ENCODE measurements at places on chromosomes 5 and 9.

- no peak for DNase-seq
Observed at GRCh38 chr9:112540800-112541199, 54.2 kb downstream of the KIAA1958 start.

- DNase-seq = no peak
Observed at GRCh38 chr9:125743682-125744428, 3.3 kb upstream of the PBX3 start.

GRCh38 chr9:105858877-105859276, 164.5 kb downstream of the TMEM38B start:
- DNase-seq = no peak

GRCh38 chr9:96459268-96460007, 9.5 kb downstream of the HABP4 start:
- DNase-seq = no peak

DNA sequence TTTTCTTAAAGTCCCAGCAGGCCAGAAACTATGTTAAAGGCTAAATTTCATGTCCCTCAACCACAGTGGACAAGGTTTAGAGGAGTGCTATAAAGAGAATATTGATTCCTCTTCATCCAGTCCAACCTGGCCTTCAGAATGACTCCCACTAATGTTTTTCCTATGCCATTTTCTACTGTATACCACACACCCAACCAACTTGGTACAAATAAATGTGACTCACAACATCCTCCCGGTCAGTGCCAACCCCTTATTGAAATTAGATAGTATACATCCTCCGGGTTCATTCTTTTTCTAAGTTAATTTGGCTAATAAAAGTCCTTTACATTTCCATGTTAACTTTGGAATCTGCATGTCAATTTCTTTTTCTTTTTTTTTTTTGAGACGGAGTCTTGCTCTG, 215.1 kb downstream of the TSSK1B start:
- DNase-seq = no peak

- no peak for DNase-seq
Observed at GRCh38 chr5:145697251-145697990, 137.7 kb downstream of the PRELID2 start.

DNA sequence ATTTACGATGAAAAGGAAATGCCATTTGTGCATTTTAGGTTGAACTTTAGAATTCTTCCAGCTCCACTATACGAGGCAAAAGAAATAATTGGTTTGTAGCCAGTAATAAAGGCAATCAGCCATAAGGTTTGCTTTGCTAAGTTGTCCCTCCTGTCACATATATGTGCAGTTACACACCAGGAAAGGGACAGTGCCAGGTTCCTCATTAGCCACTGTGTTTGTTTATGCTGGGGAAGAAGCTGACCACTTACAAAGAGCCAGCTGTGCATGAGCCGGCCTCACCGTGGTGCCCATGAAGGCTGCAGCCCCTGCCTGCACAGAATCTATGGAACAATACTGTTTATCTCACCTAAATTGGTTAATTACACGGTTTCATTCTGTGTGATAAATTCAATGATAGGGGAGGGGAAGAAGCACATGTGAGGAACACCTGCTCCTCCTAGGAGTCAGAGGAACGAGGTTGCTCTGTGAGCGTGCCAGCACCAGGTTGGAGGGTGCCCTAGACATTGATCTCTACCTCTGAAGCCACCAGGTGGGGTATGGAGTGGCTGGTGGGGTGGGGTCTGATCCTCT, 173.8 kb upstream of the DAP start:
- DNase-seq = no peak

GRCh38 chr5:125786021-125786420, 637.2 kb upstream of the GRAMD2B start:
- no peak for DNase-seq

- no peak for DNase-seq
Observed at GRCh38 chr9:111030492-111030891, 7.8 kb downstream of the LPAR1 start.

DNA sequence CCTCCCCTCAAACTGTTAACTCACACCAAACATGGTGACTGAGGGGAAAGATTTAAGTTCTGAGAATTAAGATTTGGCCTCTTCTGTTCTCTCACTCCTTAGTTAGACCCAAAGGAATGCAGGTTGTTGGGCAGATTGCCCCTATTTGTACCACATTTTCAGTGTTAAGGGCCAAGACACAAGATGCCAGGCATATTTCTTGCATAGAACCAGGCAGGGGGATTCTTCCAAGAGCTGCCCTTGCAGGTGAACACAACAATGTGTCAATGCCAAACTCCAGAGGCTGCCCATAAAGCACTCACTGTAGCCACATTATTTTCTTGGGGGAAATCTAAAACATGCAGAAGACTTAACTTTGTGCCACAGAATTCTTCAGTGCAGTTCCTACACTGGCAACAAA, 14.7 kb downstream of the MPDZ start:
- DNase-seq = no peak

DNA sequence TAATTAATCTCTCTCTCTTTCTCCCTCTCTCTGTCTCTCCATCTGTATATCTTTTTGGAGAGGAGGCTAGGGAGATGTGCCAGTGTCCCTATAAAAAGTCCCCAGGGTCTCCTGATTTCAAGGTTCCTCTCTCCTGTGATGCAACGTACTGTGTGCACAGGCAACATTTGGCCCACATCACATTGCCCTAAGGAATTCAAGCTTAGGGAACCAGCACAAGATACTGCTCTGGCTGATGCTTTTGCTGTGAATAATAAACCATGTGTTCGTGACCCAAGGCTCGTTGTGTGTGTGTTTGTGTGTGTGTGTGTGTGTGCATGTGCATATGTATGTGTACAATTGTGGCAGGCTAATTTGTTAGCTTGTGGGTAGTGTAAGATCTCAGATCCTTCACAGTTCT, 9.7 kb downstream of the SPATA9 start:
- DNase-seq = no peak

Data from activated T-cell treated with anti-CD3 and anti-CD28 coated beads for 48 hours (primary cell).